H1 (cell line): ENCODE measurements at places on chromosomes 16 and 17.

DNA sequence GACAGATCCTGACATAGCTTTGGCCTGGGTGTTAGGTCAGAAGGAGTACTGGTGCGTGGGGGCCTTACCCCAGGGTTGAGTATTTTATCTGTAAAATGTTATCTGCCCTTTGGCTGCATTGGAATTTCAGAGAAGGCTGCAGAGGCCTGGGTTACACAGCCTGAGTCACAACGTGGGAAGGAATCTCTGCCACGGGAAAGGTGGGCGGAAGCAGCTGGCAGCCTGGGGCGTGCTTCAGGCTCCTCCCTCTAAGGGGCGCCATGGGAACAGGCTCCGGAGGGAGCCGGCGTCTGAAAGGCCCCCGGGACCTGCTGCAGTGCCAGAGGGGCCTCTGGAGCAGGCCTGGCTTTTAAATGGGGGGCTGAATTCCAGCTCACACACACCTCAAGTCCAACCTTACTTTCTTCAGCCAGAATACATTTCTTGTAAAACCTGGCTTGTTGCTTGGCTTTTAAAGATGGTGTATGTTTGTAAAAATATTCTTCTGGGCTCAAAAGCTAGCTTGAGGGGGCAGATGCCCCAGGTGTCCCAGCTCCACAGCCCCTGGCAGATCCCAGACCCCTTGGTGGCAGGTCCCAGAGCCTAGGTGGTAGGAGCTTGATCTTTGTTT, 142.2 kb downstream of the RAB11FIP4 start:
- no peak for DNase-seq

DNA sequence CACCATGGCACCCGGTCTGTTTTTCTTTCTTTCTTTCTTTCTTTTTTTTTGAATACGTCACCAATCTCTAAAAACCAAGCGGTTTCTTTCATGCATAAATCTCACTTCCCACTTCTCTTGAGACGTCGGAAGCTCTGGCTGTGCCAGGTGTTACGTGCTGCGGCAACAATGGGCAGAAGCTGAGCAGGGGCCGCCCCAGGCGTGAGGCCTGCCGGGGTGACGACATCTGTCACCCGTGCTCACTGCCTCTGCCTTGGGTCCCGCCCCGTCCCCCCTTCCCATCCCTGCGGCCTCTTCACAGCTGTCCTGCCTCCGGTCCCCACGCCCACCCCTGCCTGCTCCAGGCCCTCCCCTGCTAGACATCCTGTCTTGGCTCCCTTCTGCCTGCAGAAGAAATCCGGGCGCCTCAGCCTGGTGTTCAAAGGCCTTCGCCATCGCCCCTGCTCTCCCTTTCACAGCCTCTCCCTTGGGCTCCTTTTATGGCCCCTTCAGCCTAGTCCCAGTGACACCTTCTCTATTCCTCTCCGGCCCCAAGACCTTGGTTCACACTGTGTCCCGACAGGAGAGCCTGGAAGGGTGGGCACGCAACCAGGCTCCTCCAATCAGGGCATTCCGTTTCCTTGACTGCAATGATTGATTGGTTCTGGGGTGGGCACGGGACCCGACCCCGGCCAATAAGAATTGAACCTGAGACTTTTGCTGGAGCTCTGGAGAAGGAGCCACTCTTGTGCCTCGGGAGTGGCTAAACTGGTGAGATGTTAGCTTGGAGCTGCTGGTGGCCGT, 4.8 kb downstream of the P2RX1 start:
- DNase-seq = no peak

GRCh38 chr17:57313097-57313835, 56.9 kb downstream of the MSI2 start:
- no peak for DNase-seq

- DNase-seq = no peak
These were observed 78.8 kb upstream of the ANKFN1 start for GRCh38 chr17:56074361-56074890.

DNA sequence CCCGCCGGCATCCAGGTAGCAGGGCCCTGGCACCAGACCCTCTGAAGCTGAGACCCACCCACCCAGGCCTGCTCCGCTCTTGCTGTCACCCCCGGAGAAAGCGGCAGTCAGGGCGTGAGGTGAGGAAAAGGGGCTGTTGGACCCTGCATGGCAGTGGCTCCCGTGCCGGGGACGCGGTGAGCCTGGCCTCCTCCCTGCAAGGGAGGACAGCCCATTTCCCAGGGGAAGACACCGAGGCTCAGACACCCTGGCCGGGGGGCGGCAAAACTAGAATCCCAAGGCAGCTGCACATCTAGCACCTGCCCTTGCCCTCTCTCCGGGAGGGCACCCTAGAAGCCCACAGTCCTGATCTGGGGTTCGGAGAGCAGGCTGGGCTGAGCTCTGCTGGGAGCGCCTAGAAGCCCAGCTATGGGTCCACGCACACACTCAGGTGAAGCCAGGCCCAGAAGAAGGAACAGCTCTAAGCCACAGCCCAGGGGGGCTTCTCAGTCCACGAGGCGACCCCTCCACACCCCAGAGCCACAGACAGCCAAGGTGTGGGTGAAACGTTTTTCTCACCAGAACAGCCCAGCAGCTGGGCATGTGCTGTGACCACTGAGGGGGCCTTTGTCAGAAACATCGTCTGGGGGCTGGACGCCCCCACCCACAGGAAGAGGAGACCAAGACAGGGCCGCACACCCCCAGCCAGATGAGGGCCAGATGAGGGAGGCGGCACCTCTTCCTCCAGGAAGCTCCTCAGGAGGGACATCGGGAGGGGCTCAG, 22.4 kb downstream of the SLC7A5 start:
- DNase-seq = no peak

DNA sequence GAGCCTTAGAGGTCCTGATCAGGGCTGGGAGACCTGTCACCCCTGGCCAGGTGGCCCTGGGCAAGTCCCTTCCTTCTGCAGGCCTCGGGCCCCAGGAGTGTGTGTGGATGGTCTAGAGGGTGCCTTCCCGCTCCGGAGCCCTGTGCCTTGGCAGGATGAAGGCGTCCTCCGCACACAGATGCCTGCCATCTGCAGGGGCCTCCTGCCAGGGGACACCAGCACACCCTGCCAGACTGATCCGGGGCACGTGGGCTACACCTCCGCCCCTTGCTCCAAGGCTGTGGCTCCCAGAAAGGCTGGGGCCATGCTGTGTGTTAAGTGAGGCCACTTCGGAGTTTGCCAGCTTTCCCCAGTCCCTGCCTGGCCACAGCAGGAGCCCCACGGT, 30.7 kb downstream of the NPTX1 start:
- DNase-seq = no peak

GRCh38 chr17:8120520-8121406, 2.4 kb upstream of the ALOXE3 start:
- peak; percentile 98 for DNase-seq

GRCh38 chr16:89537549-89537925, 22.9 kb upstream of the RPL13 start:
- DNase-seq = no peak
